ENCODE measurements at places on chromosomes 1 and 21. TPM values are rescaled to one million over a fixed set of nuclear protein-coding genes. Genes with fewer than 3 reads are reported as not detected.

DNA sequence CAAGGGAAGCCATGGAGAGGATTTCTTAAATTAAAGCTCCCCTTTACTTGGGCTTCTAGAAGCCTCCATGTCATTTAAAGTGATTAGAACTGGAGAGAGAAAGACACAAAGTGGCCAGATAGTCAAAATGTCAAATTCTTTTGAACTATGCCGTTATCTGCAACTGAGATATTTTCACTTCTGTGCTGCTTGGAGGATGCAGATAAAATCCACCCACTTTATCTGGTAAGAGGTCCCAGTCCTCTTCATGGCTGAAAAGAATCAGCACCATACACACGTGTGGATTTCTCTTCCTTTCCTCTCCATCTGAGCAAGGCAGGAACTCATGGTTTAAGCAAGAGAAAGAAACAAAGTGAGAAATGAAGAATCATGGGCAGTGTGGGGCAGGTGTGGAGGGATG, 276.9 kb upstream of the RUNX1 start:
- DNase-seq: no peak

- no peak for DNase-seq
Observed at GRCh38 chr1:188004849-188005248, 1176.1 kb downstream of the PLA2G4A start.

Gene PPIAL4G
- total RNA-seq: not detected

DNA sequence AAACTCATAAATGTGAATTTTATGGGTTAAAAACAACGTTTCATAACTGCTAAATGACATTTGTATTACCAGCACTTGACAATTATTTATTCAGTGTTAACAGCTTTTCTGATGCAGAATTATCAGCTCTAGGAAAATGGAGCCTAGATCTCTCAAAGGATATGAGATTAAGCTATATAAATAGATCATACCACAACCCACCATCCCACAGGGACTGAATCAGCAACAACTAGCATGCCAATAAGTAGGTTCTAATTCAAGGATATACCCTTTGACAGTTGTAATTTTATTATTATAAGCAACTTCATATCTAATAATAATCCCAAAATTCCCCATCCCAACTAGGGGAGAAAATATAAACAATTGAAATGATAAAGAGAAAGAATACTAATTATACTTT, 275.4 kb upstream of the RGS18 start:
- DNase-seq: no peak

DNA sequence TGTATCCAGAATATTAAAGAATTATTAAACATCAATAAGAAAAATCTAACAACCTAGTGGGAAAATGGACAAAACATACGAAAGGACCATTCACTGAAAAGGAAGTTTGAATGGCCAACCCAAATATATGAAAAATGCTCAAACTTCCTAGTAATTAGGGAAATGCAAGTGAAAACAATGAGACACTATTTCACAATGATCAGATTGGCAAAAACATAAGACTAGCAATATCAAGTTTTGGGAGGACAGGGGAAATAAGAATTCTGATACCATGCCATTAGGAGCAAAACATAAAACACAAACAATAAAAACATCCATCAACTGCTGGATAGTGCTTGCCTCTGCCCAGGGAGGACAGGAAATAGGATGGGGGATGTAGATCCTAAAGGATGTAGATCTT, 14.3 kb downstream of the XCL2 start:
- DNase-seq: no peak

DNA sequence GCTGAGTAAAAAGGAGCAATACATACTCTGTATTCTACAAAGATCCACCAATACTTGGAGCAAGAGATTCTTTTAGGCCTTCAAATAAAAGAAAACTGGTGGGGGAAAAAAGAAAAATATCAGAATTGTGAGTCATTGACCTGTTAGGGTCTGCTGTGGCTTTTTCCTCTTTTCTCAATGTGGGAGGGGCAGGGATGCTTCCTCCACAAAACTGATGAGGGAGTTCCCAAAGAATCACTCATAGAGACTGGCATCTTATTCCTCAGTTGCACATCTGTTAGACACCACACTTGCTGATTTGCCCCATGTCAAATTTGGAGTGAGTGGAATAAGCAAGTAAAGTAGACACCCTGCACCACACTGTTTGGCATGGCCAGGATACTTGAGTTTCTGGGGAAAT, 16.6 kb downstream of the C1orf141 start:
- DNase-seq: no peak

DNA sequence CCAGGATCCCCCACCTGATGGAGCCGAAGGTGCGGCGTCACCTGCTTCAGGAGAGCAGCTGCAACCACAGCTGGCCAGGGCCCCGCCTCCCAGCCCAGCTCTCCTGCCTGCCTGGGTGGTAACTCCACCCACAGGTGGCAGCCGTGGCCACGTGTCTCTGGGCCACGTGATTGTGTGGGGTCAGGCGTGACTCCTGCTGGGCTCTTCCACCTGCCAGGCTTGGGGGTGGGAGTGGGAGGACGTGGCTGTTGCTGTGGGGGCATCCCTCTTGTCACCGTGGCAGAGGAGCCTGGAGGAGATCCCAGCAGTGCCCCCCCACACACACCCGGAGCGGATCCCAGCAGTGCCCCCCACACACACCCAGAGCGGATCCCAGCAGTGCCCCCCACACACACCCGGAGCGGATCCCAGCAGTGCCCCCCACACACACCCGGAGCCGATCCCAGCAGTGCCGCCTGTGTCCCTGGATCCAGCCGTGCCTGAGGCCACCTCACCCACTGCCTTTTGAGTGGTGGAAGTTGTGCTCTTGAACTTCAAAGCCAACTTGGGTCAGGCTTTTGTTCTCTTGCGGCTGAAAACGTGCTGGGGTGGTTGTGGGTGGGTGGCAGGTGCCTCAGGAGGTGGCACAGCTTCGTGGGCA, 32.2 kb downstream of the POFUT2 start:
- DNase-seq: no peak

DNA sequence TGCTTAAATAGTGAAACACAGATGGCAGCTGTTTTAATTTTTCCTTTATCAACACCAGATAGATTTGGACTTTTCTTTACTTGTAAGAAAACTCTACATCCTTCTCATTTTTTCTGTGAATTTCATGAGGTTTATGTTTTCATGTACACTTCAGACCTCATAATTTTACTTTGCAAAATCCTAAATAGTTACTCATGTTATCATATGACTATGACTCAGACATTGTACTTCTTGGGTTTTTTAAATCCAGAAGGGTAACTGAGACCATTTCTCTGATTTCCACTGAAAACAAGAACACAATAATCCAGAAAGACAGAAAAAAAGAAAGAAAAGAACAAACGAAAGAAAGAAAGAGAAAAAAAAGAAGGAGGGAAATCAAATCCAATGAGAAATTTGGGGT, 1021.6 kb downstream of the NCAM2 start:
- no peak for DNase-seq

GRCh38 chr1:60283690-60284089, 210.1 kb upstream of the C1orf87 start:
- no peak for DNase-seq

Gene KCNC4
- total RNA-seq: 1.3 TPM

Gene PKLR
- not detected for total RNA-seq

DNA sequence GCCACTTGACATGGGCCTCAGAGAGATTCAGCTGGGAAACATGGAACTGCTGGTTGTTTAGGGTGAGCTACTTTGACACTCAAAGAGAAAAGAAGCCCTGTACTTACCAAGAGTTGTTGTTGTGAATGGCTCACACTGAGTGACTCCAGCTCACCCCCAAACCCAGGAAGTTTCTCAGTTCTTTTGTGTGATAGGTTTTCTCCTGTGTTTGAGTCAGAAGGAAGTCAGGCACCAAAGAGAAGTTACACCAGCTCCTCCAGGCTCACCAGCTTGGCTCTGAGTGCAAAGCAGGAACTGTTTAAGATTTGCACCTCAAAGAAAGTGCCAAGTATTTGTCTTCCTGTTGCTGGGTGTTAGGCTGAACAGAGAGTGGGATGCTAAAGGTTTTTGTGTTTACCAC, 111.2 kb upstream of the PROX1 start:
- DNase-seq: no peak

DNA sequence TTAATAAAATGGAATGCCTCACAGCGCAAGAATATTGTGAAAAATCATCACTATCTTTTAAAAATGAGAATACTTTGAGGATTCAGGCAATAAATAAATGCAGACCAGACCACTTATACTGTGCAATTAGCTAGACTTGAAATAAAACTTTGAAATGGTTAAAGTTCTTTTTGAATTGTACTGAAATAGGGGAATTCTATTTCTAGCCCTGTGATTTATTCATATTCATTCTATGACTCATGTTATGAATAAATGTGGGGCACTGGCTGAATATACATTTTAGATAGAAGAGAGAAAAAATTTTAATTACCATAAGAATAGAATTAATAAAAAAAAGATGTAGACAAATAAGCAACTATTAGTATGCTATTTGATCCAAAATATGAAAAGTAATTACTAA, 16.4 kb upstream of the USP25 start:
- no peak for DNase-seq

DNA sequence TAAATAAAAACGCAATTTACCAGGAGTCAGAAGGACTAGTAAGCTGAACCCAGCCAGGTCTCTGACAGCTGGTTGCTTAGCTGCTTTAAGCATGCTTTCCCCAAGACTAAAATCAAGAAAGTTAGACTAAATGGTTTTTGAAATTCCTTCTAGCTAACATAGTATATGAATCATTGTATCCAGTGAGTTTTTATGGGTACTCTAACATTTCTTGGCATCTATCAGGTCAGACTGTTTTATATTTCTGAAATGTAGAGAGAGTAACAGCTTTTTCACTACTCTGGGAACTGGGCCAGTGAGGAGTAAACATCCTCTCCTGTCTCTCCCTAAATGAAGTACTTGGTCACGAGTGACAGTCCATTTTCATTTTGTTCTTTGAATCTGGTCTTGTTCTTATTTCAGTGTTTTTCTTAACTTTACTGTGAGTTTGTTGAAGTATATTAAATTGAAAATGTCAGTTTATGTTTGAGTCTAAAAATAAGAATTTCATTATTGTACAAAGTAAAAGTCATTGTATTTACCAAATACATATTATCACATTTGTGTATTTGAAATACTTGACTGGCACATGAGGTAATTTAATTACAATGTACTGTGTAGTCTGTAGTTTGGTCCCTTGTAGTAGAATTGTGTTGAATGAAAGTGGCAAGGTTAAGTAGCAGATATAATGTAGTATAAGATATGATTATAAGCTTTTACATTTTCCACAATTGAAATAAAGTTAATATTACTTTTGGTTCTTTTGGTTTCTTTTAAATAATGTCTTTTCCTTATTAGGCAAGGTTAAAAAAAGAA, 47.6 kb downstream of the PKN2 start:
- DNase-seq: no peak

GRCh38 chr1:63693944-63694571, 79.8 kb upstream of the ROR1 start:
- no peak for DNase-seq

DNA sequence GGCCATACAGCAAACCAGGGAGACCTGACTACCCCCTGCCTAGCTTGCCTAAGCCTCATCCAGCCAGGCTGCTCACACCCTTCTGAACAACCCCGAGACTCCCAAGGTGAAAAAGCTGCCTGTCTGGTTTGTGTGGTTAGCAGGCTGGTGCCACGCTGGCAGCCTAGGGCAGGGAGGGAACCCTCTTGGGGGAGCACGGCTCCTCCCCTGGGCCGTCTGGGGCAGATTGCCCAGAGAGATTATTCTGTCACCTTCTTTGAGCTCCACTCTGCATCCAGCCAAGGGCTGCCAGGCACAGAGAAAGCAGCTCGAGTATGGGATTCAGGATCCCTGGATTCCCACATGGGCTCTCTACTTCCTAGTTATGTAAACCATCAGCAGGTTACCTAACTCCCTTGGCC, 27.5 kb upstream of the TCEA3 start:
- DNase-seq: no peak

- DNase-seq: no peak
Observed at GRCh38 chr1:43007377-43008114, 48.9 kb upstream of the SLC2A1 start.

Gene RGS4
- total RNA-seq: not detected

- no peak for DNase-seq
Observed at GRCh38 chr1:169999761-170000160, 74.7 kb downstream of the KIFAP3 start.

Gene SPRR2A
- not detected for total RNA-seq

- no peak for DNase-seq
Observed at GRCh38 chr1:150126811-150127210, 22.9 kb upstream of the PLEKHO1 start.

DNA sequence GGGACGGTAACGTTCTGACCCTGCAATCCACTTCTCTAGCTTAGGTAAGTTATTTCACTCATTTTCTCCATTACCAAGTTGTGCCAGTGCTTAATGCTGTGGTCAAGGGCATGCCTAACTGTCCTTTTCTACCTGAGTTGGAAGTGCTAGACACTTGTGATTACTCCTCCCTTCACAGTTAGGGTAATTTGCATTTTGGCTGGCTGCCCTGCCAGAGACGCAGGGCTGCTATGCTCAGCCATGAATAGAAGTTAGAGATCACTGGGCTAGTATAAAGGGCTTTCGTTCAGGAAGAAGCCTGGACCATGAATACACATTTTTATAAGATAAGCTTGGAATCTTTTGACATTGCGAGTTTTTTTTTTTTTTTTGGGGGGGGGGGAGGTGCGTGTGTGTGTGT, 633.2 kb upstream of the NEGR1 start:
- no peak for DNase-seq

- DNase-seq: no peak
Observed at GRCh38 chr1:210344706-210345105, 16.0 kb downstream of the HHAT start.

GRCh38 chr1:99660496-99660895, 14.6 kb downstream of the PALMD start:
- DNase-seq: no peak

DNA sequence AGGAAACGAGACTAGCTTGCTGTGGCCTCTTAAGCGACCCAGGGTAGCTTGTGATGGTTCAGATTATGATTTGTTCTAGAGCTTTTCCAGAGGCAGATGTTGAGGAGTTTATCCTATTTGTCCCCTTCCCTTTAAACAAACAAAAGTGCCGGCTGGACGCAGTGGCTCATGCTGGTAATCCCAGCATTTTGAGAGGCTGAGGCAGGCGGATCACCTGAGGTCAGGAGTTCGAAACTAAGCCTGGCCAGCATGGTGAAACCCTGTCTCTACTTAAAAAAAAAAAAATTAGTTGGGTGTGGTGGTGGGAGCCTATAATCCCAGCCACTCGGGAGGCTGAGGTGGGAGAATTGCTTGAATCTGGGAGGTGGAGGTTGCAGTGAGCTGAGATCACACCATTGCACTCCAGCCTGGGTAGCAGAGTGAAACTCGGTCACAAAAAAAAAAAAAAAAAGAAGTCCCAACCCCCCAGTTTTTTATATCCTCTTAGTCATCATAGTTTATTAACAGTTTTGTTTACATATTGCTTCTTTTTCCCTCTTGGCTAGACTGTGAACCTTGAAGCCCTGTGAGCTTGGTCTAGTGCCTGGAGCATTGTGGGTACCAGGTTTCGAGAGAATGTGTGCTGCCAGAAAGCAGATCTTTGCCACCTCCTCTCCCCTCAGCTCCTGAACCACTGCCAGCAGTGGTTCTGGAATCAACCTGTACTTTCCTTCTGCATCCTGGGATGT, 29.8 kb downstream of the MAPKAPK2 start:
- no peak for DNase-seq

Gene SYT2
- not detected for total RNA-seq

Gene MINDY1
- total RNA-seq: 13.4 TPM

GRCh38 chr1:114745291-114745690, 12.5 kb downstream of the CSDE1 start:
- DNase-seq: no peak

- DNase-seq: no peak
Observed at GRCh38 chr1:52604063-52604770, 2.0 kb downstream of the GPX7 start.

Data from NCI-H460 (cell line).